ENCODE measurements at places on chromosomes 7 and 10.

GRCh38 chr10:131700032-131700431, 200.8 kb upstream of the PPP2R2D start:
- DNase-seq = no peak

DNA sequence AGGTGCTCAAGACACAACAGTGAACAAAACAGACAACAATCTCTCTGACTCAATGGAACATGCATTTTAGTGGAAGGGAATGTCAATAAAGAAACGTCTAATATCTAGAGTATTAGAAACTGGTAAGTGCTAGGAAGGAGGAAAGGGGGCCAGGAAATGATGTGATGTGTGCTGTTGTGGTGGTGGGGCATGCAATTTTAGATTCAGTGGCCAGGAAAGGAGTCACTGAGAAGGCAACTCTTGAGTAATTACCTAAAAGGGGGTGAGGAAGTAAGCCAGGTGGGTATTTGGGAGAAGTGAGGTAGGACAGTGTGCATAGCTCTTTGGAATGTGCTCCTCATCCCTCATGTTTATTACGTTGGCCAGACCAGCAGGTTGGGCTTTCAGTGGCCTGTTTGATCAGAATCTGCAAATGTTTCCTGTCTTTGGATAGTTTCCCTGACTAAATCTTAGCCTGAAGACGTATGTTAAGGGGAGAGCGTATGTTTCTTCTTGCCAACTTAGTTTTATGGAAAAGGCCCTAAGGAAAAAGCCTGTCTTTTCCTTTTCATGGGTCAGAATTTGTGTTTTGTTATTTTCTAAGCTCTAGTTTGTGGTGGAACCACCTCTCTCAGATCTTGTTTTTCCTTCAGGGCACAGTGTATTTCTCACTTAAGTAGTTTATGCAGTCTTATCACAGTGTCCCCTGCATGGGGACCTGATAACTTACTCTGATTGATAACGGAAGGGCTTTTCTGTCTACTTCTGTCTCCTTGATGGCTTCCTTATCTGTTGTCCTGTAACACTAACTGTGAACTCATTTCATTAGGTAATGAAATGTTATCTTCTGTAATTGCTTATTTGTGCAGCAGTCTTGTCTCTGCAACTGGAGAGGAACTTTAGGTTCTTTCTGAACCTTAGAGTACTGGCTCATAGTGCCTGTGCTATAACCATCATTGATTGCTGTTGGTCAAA, 203.7 kb downstream of the AUTS2 start:
- DNase-seq = no peak

GRCh38 chr7:74417419-74417971, 36.2 kb upstream of the GTF2IRD1 start:
- DNase-seq = peak; percentile 74

DNA sequence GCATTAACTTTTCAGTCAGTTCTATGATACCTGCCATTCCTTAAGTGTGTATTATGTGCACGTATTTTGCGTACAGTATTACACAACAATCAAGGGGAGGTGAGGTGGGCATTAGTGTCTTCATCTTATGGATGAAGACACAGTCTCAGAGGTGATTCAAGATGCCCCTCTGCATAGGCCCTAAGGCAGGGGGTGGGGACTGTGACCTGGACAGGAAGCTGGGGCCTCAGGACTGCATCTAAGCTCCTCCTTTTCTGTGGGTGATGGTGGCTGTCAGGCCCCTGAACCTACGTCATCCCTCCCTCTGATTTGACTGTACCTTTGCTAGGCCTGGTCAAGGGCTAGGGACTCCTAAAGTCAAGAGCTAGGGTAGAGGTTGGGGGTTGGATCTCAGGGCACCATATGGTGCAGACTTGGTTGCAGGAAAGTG, 38.9 kb downstream of the HK1 start:
- DNase-seq = peak; percentile 71

- DNase-seq = no peak
Observed at GRCh38 chr7:81075150-81075549, 156.3 kb upstream of the SEMA3C start.

DNA sequence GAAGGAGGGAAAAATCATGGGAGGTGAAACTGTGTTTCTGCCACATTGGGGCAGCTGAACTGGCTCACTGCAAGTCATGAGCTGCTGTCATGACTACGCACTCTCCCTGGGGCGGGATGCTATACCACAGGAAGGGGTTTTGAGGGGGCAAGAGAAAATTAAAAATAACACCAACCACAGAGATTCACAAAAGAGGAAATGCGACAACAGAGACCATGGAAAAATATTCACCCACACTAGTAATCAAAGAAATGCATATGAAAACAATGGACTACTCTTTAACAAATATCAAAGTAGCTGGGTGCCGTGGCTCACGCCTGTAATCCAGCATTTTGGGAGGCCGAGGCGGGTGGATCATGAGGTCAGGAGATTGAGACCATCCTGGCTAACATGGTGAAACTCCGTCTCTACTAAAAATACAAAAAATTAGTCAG, 65.2 kb upstream of the TM9SF3 start:
- DNase-seq = peak; percentile 57

DNA sequence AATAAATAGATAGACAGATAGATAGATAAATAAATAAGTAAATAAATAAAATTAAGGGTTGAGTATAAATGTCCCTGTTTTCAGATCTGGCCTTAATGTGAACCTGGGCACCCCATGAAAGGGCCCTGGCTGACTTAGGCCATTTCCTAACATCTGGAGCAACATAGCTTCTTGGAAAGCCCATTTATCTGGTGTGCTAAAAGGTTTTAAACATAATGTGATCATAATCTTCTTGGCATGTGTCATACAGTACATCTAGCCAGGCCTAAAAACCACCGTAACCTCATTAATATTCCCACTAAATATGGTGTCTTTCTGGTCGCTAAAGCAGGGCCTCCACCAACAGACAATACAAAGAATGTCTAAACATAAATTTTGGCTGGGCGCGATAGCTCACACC, 142.8 kb downstream of the BTAF1 start:
- DNase-seq = no peak

DNA sequence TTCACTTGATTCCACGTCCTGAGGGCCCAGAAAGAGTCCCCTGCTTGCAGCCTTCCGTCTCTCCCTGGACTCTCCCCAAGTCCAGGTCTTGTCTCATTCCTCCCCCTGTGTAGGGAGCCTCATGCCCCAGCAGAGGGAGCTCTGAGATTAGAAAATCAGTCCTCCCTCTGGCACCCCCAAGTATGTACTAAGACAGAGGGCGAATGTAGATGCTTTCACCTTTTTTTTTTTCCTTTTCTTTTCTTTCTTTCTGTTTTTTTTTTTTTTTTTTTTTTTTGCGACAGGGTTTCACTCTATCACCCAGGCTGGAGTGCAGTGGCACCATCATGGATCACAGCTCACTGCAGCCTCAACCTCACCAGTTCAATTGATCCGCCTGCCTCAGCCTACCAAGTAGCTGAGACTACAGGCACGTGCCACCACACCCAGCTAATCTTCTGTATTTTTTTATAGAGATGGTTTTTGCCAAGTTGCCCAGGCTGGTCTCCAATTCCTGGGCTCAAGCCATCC, 10.3 kb downstream of the SFXN3 start:
- DNase-seq = peak; percentile 79

- DNase-seq = no peak
Observed at GRCh38 chr7:417973-418601, 101.6 kb downstream of the PDGFA start.

DNA sequence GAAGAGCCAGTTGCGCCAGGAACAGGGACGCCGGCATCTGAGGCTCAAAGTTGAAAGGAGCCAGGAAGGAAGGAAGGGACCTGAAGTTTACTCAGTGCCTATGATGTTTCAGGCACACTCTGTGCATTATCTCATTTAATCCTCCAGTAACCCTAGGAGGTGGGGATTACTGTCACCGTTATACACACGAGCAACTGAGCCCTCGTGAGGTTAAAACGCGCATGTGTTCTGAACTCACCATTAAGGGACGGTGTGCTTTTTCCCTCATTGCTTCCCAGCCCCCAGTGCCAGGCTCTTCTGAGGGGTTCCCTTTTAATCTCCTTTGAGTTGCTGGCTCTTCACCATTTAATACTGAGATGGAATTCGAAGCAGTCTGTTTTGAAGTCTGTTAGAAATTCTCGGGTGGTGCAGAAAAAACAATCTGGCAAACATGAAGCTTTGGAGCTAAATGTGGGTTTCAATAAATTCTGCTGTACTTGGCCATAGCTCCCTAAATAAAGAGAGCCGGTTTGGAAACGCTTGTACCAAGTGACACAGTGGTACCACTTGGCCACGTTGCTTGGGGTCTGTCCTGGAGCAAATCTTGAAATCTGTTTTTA, 102.2 kb downstream of the TAX1BP1 start:
- DNase-seq = no peak

DNA sequence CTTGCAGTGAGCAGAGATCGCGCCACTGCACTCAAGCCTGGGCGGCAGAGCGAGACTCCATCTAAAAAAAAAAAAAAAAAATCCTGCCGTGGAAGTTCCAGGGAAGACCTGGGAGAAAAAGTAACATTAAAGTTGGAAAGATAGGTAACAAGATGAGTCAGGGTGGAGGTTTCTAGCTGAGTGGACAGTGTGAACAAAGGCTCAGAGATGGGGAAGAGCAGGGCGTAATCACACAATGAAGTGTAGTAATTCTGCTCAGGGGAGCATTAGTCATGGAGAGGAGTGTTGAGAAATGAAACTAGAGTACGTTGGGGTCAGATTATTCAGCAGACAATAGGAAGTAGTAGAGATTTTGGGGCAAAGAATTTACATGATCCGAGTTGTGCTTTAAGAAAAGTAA, 21.6 kb upstream of the WASL start:
- no peak for DNase-seq

- DNase-seq = no peak
Observed at GRCh38 chr10:116000151-116000842, 272.7 kb downstream of the GFRA1 start.

GRCh38 chr7:65454469-65454868, 80.8 kb downstream of the ZNF92 start:
- no peak for DNase-seq

DNA sequence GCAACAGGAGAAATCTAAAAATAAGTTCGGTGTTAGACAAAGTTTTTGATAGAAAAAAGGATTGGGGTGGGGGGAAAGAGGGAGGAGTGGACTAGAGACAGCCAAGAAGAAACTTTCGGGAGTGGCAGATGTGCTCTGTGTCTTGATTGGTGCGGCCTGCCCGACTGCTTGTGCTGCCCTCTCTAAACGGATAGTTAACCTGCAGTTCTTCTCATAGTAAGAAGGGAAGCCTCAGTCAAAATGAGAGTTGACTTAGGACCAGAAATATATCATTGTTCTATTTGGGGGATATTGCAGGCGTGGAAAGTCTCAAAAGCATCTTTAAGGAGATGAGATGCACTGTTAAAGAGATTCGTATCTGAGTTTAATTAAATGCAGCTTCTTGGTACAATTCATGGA, 39.3 kb downstream of the UBE3C start:
- DNase-seq = no peak

- no peak for DNase-seq
Observed at GRCh38 chr10:117964536-117964935, 82.2 kb downstream of the RAB11FIP2 start.

All from stimulated activated CD8-positive, alpha-beta memory T cell treated with anti-CD3 and anti-CD28 coated beads, Interleukin-4, amount 100 ng/mL, for 48 hours (primary cell).